SHP77 treated with DMSO at 0.1 percent for 48 hours (cell line): ENCODE measurements at places on chromosomes 1 and 21.

DNA sequence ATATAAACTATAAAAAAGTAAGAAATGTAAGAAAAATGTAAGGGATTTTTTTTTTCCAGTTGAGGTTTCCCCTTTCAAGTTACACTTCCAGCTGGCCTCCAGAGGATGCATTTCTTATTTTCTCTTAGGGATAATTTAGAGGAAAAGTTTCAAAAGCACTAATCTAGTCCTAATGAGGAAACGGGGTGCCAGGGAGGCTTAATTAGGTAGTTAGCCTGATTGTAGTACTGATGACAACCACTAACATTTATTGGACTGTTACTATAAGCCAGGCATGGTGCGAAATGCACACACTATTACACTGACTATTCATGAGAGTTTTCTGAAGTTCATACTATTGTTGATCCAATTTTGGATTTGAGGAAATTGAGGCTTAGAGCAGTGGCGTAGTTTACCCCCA lies 290.8 kb upstream of the FMN2 start:
- DNase-seq = no peak

GRCh38 chr1:233523047-233523446 lies 90.9 kb upstream of the KCNK1 start:
- no peak for DNase-seq

- DNase-seq = no peak
These were observed 39.3 kb upstream of the LGALS8 start for GRCh38 chr1:236484310-236484971.

GRCh38 chr1:15727866-15728534 lies 8.1 kb upstream of the SLC25A34 start:
- DNase-seq = peak; percentile 21

GRCh38 chr1:16289959-16290358 lies 53.0 kb upstream of the CPLANE2 start:
- DNase-seq = no peak

DNA sequence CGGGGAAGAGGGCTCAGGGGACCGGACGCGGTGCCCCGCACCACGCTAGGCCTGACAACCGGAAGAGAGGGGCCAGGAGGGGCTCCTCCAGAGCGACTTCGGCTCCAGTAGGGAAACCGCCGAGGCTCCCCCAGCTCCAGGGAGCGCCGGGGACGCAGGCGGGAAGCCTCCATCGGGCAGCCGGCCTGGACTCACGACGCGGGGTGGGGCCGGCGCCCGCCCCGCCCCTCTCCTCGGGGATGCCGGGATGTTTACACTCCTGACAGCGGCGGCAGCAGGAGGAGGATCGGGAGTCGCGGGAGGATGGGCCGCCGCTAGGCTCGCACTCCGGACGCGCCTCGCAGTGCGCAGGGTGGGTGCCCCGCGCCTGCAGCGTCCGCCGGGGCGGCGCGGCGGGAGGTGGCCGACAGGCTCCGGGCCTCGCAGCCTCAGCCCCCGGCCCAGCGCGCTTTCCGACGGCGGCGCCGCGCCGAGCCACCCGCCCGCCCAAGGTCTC lies at the start of gene NEK7:
TSS of gene NEK7 (plus strand) at position 254 of the 496 bp plus-strand sequence. CDS start 75,583 bp downstream, outside the sequence.
- DNase-seq = peak; percentile 17

DNA sequence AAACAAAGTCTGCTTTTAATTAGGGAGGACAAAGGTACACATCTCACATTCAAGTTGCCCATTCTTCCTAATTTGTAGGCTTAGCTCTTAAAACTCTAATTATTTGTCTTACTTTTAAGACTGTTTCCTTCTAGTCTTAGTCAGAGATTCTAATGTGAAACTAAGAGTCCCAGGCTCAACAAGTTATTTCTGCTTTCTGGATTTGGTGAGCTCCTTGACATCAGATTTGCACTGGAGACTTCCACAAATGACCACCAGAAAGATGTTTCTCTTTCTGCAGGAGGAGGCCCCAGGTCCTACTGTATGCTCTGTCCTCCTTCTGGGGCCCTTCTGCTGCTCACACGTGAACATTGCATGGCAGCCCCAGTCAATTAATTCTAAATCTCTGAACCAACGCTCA lies 194.2 kb upstream of the JUN start:
- DNase-seq = no peak

DNA sequence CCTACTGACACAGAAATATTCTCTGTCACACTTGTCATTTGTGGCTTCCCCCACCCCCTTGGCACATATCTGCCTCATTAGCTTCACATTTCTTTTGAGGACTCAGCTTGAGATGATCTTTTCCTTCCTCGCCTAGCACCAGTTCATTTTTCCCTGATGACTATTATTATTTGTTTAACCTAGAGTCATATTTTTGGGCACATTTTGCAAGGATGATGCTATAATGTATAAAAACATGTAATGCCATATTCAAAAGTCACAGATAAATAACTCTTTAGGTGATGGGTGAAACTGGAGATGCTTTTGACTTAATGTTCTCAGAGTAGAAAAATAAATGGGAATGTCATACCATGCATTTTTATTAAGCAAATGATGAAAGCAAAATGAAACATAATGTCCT lies 202.7 kb downstream of the BACH1 start:
- DNase-seq = no peak

DNA sequence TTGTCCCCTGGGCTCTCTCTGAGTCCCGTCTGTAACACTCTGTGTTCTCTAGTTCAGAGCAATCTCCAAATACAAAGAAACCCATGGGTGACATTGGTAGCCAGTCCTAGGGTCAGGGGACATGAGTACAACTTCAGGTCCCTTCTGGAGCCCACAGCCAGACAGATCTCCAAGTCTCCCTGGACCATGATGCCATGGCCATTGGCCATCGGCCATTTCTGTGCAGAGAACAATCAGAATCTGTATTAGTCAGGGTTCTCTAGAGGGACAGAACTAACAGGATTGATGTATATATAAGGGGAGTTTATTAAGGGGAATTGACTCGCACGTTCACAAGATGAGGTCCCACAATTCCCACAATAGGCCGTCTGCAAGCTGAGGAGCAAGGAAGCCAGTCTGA lies 106.9 kb downstream of the AJAP1 start:
- no peak for DNase-seq

GRCh38 chr1:3890389-3891328 lies 9.4 kb downstream of the C1orf174 start:
- no peak for DNase-seq

- no peak for DNase-seq
These were observed 500.4 kb downstream of the PTPRU start for GRCh38 chr1:29736582-29737188.
